Vagina (tissue), 2 donors: ENCODE measurements at places on chromosomes 11 and 22. TPM values are rescaled to one million over a fixed set of nuclear protein-coding genes. Genes with fewer than 3 reads are reported as not detected.

Gene OR5B21
- not detected for total RNA-seq

Gene ISX
- not detected for total RNA-seq

Gene APOA1
- 2.2 TPM for total RNA-seq

Gene HORMAD2
- not detected for total RNA-seq

Gene HMGXB4
- 12.8 TPM for total RNA-seq

Gene TMEM41B
- total RNA-seq = 18.9 TPM

Gene UCP3
- 1.2 TPM for total RNA-seq

Gene RIMBP3C
- not detected for total RNA-seq

Gene MAPK8IP2
- total RNA-seq = 3.2 TPM

Gene NNMT
- 898 TPM for total RNA-seq

Gene FREY1
- total RNA-seq = not detected

Gene USH1C
- not detected for total RNA-seq

GRCh38 chr11:19853920-19854319 is 141.3 kb downstream of the NAV2 start:
- DNase-seq = no peak

DNA sequence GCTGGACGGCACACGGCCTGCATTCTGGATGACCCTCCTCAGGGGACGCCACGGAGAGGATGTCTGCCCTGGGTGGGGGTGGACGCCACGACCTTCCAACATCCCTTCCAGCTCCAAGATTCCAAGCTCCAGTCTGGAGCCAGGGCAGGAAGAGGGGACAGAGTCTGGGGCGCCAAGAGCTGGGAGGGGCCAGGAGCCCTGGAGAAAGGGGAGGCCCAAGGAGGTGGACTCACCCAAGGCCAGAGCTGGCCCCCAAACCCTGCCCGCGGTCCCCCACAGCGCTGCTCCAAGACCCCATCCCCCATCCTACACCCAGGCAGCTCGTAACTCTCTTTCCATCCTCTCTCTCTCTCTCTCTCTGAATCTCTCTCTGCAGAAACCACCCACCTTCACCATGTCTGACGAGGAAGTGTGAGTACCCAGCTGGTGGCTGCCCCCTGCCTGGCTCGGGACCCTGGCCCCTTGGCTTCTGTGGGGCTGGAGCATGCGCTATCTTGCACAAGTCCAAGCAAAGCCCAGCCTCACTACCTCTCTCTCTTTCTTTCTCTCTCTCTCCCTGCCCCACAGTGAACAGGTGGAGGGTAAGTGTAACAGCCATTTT is 3.1 kb downstream of the TNNT3 start:
- DNase-seq = no peak

- no peak for DNase-seq
Measured at GRCh38 chr11:44927174-44927661, 23.5 kb downstream of the TP53I11 start.

GRCh38 chr11:94134651-94135512 is 6.2 kb downstream of the PANX1 start:
- peak; percentile 90 for DNase-seq

DNA sequence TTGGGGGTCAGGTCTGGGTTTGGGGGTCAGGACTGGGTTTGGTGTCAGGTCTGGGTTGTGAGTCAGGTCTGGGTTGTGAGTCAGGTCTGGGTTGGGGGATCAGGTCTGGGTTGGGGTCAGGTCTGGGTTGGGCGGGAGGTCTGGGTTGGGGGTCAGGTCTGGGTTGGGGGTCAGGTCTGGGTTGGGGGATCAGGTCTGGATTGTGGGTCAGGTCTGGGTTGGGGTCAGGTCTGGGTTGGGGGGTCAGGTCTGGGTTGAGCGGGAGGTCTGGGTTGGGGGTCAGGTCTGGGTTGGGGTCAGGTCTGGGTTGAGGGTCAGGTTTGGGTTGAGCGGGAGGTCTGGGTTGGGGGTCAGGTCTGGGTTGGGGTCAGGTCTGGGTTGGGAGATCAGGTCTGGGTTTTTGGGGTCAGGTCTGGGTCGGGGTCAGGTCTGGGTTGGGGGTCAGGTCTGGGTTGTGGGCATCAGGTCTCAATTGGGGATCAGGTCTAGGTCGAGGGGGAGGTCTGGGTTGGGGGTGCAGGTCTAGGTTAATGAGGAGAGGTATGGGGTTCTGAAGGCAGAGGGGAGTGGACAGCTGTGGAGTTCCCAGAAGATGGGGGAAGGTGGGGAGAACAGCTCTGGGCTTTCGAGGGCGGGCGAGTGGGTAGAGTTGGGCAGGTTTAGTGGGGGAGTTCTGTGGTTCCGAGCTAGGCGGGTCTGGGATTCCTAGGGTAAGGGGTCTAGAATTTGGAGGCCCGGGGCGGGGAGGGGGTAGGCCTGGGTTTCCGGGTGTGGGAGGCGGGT is 629 bp downstream of the TTLL8 start:
- DNase-seq = no peak

DNA sequence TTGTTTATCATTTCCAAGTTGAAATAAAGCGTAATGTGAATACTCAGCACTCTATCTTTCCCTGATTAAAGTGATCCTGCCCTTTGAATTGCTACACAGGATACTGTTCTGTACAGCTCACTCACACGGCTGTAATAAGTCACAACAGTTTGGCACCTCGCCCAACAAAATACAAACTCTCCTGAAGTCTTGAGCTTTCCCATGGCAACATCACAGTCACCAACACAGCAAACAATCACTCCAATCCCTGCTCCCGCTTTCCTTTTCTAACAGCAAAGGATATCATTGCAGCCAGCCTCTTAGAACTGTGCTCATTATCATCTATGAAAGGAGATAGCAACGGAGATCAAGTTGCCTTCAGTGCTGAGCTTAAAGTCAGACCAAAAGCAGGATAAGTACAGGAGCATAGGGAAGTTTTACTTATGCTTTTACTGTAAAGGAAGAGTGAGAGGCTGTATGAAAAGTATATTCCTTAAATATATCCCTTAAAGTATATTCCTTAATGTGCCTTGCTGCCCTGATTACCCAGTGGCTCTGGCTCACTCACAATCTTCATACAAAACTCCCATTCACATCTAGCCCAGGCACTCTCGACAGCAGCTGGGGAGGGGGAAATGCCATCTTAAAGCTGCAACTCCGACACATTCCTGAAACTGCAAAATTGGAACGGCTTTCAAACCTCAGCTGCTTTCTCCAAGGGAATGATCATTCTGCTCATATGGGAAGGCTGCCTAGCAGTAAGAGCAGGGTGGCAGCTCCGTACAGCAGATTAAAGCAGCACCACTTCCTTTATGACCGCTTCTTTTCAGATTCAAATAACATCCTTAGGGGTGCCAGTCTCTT is 35.8 kb downstream of the MAML2 start:
- DNase-seq = no peak

DNA sequence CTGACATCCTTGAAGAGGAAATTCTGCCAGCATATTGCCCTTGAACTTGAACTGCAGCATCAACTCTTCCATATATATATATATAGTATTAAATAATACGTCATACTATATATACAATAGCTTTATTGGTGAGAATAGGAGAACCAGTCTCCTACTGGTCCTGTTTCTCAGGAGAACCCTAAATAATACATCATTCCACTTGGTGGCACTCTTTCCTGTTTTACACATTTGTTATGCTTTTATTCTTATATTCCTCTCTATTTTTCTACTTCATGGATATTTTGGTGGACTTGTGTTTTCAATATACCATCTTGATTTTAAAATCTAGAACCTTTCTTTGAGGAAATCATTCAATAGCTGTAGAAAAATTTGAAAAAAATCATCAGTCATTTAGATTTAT is 193.3 kb downstream of the TRPC6 start:
- no peak for DNase-seq

DNA sequence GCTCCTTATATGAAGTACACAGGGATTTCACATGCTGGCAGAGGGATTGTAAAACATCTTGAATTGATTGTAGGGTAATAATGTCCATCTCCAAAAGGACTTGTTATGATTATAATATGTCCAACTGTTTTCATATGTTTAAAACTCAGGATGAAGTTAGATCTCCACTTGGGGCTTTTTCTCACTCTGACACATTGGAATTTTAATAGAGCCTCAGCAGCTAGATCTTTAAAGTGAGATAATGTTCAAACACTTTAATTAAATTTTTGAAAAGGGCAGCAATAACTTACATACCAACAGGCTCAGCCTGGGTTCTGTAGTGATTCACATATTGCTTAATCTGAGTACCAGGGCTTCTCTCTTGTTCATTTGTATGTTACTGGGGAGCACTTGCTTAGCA is 152.1 kb downstream of the NELL1 start:
- DNase-seq = no peak

DNA sequence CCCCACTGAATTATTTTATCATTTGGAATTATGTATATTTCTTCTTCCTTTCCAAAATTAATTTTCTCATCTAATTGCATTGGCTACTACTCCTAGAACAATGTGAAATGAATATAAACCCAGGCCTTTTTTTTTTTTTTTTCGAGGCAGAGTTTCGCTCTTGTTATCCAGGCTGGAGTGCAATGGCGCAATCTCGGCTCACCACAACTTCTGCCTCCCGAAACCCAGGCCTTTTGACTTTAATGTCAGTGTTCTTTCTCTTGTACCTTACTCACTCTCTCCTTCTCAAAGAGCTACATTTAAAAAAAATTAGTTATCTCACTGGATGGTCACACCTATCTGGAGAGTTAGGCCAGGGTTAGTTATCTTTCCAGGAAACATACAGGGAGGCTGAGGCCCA is 35.3 kb upstream of the LRRC32 start:
- DNase-seq = no peak

GRCh38 chr11:87150936-87151335 is 113.2 kb downstream of the TMEM135 start:
- DNase-seq = no peak

- DNase-seq = no peak
Measured at GRCh38 chr22:35728639-35729308, 11.1 kb downstream of the APOL5 start.

DNA sequence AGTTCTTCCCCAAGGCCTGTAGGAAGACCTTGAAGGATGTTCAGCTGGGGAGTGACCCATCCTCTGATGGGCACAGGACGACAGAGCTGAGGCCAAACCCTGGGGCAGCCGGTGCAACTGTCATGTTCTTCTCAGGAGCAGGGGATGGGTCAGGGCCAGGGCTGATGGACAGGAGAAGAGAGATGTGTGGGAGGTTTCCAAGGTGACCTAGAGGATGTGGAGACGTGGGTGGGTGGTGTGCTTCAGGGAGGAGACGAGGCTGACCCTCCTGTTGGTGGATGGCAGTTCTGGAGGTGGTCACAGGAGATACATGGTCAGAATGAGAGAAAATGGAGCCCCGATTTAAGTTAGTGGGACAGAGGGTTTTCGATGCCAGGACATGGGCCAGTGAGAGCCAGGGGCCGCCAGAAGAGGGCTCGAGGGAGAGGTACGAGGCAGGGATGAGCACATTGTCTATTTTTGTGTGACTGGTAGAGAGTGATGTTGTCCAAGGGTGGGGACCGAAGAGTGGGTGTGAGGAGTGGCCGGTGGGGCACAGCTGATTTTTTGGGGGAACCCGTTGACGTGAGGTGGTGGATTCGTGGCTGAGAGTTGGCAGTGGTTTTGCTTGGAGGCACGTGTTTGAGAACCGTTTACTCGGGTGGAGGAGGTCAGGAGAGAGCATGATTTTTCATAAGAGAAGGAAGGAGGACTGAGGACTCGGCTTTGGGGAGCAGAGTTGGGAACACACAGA is 14.6 kb downstream of the TBC1D22A start:
- no peak for DNase-seq

GRCh38 chr11:134027671-134028070 is 41.2 kb upstream of the JAM3 start:
- DNase-seq = no peak

DNA sequence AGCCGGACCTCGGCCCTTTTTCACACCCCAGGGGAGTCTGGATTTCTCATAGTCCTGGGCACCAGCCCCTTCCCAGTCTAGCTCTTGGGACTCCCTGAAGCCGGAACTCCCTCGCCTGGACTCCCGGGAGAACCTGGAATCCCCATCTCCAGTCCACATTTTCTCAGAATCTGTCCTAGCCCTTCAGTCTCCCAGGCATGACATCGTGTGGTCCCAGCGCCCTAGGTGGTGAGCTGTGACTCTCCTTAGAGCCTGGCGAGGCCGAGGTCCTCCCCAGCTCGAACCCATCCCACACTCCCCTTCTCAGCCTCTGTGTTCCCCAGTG is 673 bp upstream of the DUSP18 start:
- DNase-seq = no peak

DNA sequence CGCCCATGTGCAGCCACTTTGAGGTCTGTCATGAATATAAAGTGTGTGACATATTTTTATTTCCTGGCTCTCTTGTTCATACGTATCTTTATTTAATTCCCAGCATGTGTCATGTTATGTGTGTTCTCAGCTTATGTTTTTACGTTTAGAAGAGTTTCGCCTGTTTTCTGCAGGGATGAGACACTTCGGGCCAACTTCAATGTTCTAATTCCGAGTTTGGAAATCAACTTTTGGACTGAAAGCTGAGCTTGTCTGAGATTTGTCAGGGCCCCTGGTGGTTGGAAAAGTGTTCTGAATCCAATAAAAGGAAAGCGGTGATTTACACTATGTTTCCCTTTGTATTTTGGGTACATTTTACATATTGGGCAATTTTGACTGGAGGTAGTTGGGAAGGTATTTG is 810.7 kb downstream of the TBC1D22A start:
- no peak for DNase-seq

DNA sequence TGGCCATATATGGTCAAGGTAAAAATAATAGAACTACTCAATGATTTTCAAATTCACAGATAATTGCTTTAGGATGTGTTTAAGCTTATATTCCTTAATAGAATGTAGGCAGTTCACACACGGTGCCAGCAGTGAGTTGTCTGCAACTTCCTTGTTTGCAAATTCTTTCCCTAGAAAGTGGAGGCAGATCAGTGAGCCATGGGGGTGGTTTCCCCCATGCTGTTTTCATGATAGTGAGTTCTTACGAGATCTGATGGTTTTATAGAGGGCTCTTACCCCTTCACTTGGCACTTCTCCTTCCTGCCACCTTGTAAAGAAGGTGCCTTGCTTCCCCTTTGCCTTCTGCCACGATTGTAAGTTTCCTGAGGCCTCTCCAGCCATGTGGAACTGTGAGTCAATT is 111.8 kb upstream of the LMO1 start:
- DNase-seq = no peak

GRCh38 chr22:22909605-22910271 is 22.1 kb downstream of the IGLL5 start:
- DNase-seq = no peak

GRCh38 chr11:34300926-34301295 is 56.9 kb downstream of the ABTB2 start:
- DNase-seq = no peak

DNA sequence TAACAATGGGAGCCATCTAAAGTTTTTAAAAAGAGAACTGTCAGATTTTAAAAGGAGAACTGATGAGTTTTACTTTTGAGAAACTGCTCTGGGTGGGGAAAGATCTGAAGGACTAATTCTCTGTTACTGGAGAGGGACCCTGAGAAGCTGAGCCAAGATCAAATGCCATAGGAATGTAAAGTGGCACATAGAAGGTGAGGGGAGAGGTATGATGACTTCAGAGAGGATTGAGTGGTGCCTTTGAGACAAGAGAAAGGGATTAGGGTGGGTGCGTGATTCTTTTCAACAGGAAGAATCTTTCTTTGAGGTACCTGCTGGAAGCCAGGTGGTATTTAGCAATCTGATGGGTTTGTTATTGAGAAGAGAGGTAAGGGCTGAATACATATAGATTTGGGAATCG is 9.0 kb downstream of the CRKL start:
- DNase-seq = no peak
